ENCODE measurements at places on chromosomes 4 and X. TPM values are rescaled to one million over a fixed set of nuclear protein-coding genes. Genes with fewer than 3 reads are reported as not detected.
A peak's percentile ranks its signal among the peaks of the same experiment; 100 is the strongest.

DNA sequence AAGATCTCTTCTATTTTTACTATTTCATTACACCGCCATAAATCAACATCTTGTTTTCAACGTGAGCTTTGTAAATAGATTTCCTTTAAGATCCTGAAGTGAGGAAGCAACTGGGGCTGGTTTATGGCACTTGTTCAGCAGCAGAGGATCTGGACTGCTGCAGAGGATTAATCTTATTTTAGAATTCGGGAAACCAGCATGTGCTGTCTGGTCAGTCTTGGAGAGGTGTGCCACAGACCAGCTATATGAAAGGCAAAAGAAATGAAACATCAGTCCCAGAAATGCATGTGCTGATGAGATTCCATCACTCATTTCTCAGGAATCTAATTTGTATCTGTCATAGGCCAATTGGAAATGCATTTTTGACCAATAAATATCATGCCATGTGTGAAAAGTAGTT lies 23.4 kb downstream of the PRDM8 start:
- H3K4me1 ChIP-seq, result no peaks in the 10 kb centered on the region
- no peak overlapping the region for H3K27ac ChIP-seq
- H3K27me3 ChIP-seq, result peaks cover 7% of the 10 kb centered on the region
- H3K4me3 ChIP-seq, result no peak overlapping the region
- DNase-seq, result no peak
- no peaks in the 10 kb centered on the region for H3K36me3 ChIP-seq

The SMIM10L2A gene
- polyA plus RNA-seq, result not detected

The HSFX4 gene
- polyA plus RNA-seq, result not detected

The TSPAN6 gene
- 0.22 TPM for polyA plus RNA-seq

GRCh38 chrX:48606091-48606490 lies 8.8 kb downstream of the WDR13 start:
- no peaks in the 10 kb centered on the region for H3K4me1 ChIP-seq
- no peak overlapping the region for H3K27ac ChIP-seq
- DNase-seq, result no peak
- no peaks in the 10 kb centered on the region for H3K36me3 ChIP-seq
- no peaks in the 10 kb centered on the region for H3K27me3 ChIP-seq
- H3K4me3 ChIP-seq, result no peak overlapping the region

DNA sequence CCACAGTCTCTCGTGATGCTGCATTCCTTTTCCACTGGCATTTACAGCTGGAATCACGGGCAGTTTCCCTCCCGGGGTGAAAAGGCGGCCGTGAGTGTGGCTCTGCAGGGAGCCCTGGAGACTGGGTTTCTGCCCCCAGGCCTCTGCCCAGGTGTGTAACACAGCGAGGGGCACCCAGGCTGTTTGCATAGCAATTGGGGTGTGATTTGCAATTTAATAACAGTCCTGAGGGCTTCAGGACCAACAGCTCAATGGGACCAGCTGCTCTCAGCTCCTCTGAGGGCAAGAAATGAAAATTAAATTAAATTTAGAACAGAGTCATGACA lies 99.0 kb upstream of the SHOX start:
- H3K36me3 ChIP-seq, result no peaks in the 10 kb centered on the region
- no peak overlapping the region for H3K27ac ChIP-seq
- no peak for DNase-seq

DNA sequence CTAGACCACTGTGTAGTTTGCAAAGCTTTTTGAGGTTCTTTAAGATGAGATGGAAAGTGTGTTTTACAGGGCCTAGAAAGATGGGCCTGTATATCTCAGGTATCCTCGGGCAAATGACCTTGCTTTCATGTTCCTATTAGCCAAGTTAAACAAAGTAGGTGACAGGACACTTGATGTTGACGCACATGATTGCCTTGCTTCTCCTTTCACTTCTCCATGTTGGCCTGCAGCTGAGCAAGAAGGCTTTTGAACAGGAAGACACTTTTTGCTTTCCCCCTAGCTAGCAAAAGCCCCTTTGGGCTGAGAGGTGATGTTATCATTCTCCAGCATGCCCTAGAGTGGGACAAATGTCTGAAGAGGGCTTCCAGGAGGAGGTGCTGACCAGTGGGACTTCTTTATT lies 202.1 kb downstream of the GPC3 start:
- DNase-seq, result peak; percentile 70
- H3K4me3 ChIP-seq, result peak overlapping the region; percentile 52
- peaks cover 35% of the 10 kb centered on the region for H3K4me1 ChIP-seq
- H3K36me3 ChIP-seq, result no peaks in the 10 kb centered on the region

The ENPP6 gene
- not detected for polyA plus RNA-seq

- H3K4me3 ChIP-seq, result no peak overlapping the region
- H3K36me3 ChIP-seq, result peaks cover 7% of the 10 kb centered on the region
- DNase-seq, result no peak
- H3K27ac ChIP-seq, result no peak overlapping the region
Observed at GRCh38 chr4:176333076-176333475, 13.3 kb downstream of the SPCS3 start.

The RASL11B gene
- not detected for polyA plus RNA-seq

DNA sequence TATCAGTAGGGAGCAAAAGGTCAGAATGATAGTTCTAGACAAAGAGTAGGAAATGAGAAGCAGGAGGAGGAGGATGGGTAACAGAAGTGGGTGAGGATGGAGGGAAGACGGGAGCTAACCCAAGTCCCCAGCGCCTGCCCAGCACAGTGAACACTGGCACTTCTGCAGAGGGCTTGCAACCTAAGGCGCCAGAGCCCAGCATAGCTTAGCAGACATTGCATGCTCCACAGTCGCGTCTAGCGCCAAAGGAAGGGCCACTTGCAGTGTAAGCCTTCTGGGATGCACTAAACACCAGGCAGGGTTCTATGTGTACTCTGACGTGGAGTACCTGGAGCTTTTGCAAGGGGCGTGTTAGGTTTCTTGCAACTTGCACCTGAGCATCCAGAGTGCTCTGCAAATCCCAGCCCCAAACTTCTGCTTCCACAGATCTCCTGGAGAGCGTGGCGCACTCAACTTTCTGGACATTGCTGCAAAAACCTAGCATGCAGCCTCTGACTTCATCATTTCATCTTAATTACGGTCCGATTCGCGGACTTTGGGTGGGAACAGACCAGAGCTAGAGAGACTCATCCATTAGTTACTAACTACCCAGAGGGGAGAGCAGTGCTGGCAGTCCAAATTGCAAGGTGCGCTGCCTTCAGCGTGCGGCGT lies 46.5 kb upstream of the NKAP start:
- peaks cover 52% of the 10 kb centered on the region for H3K27me3 ChIP-seq
- DNase-seq, result no peak
- H3K36me3 ChIP-seq, result no peaks in the 10 kb centered on the region
- H3K4me3 ChIP-seq, result peak overlapping the region; percentile 71
- H3K4me1 ChIP-seq, result peaks cover 15% of the 10 kb centered on the region

DNA sequence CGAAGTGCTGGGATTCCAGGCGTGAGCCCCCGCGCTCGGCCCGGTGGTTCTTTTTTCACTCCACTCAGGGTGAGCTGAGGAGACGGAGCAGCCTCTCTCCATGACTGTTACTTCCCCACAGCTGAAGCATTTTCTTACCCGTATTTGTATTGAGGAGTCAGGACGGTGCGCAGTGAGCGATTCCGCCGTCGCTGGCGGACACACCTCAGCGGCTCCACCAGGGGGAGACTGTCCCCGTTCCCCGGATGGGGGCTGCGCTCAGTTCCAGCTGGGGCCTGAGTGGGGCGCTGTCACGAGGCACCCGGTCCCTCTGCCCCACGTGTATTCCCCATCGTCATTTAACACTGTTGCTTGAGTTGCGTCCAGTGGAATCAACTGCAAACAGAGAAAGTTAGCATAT lies 844.0 kb upstream of the FRG1 start:
- no peak overlapping the region for H3K4me3 ChIP-seq
- H3K4me1 ChIP-seq, result no peaks in the 10 kb centered on the region
- no peaks in the 10 kb centered on the region for H3K27me3 ChIP-seq

DNA sequence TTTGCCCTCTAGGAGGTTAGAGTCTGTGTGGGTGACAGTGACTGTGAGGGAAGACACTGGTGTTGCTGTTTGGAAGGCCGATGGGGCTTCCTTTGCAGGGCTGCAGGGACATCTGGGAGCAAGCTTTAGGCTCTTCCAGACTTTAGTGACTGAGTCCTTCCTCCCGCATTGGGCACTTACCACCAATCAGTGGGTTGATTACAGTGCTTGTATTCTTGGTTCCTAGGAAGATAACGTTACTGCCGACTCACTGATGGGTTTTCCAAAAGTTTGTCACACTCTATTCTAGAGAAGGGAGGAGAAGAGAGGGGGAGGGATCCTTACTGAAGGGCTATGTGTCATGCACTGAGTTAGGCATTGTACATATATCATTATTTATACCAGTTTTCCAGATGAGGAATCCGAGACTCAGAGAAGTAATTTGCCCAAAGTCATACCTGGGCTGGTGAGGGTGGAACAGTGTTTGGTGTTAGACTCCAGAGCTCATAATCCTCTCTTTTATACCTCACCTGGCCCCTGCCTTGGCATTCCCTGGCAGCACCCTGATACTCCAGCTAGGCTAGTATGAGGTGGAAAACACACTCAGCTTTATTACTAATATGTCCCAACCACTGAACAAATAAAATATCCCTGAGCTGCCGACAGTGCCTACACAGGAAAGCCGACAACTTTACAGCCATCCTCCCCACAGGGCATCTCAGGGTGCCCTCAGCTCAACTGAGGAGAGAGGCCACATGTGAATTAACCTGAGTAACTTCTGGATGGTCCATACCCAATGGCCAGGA lies 3.8 kb downstream of the CHST7 start:
- peaks cover 3% of the 10 kb centered on the region for H3K27me3 ChIP-seq
- DNase-seq, result no peak
- no peak overlapping the region for H3K27ac ChIP-seq
- H3K4me3 ChIP-seq, result no peak overlapping the region

DNA sequence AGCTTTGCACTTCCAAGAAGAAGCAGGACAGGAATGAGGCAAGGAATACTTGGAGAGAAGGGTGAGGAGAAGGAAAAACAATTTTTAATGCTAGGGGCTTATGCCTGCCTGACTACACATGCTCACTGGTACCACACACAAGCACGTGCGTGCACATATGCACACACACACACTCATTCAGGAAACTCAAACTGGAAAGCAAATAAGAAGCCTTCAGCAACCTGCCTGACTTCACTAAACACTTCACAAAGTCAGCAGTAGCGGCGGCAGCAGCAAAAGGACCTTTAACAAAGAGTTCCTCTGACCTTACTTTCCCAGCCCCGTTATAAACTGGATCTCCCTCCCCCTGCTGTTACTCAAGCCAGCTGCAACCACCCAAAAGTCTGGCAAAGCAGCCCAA lies 3.3 kb downstream of the ZDHHC9 start:
- H3K36me3 ChIP-seq, result no peaks in the 10 kb centered on the region
- peaks cover 4% of the 10 kb centered on the region for H3K27me3 ChIP-seq
- no peak for DNase-seq

DNA sequence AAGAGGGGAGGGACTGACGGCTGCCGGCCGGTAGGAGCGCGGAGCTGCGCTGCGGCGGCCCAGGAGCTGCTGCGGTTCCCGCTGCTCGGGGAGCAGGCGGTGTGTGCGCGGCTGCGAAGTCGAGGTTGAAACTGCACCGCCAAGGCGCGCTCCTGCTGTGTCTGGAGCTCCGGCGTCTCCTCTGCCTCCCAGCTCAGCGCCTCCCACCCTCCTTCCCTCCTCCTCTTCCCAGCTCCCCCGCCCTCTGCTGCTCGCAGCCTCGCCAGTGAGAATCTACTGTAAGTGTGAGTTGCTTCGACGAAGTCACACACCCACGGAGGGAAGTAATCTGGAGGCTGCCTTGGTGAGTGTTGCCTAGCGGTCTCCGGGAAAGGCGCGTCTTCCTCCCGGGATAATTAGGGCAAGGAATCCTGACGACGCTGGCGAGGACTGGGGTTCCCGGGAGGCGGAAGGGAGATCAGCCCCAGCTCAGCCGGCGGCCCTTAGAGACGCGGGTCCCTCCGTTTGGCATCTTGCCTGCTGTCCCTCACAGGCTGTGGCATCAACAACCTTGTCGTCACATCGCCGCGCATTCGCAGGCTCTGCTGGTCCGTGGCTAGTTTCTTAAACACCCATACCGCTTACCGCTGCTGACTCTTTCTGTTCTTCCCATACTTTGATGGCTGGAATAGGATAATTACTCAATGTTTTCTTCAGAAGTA lies at the start of gene EPHA5:
EPHA5 (minus strand) TSS at position 159 of the 701 bp plus-strand sequence. CDS start 747 bp downstream, outside the sequence.
- no peaks in the 10 kb centered on the region for H3K36me3 ChIP-seq
- peak within 1 kb of the TSS; percentile 55 for H3K4me3 ChIP-seq
- no peak within 1 kb of the TSS for H3K27ac ChIP-seq
- peaks cover 8% of the 10 kb centered on the region for H3K4me1 ChIP-seq
- DNase-seq, result no peak

All from naive B cell (primary cell).